Transverse colon (tissue), 4 donors: ENCODE measurements at places on chromosomes 2 and 18. TPM values are rescaled to one million over a fixed set of nuclear protein-coding genes. Genes with fewer than 3 reads are reported as not detected.

DNA sequence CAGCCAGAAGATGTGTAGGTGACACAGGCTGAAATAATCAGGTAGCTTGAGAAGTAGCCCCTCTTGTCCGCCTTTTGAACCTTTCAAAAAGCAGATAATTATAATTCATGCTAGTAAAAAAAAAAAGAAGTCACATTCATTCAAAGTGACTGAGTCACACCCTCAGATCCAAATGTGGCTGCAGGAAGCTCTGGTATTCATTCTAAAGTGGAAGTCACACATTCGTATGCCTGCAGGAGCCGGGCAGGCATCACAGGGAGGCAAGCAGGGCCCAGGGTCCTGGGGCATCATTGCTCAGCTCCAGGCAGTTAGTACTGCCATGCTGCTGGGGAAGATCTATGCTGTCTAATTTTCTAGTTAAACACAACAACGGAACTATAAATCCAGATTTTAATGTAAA lies 21.7 kb upstream of the RAB11FIP5 start:
- H3K27ac ChIP-seq: no peak overlapping the region
- H3K36me3 ChIP-seq: no peaks in the 10 kb centered on the region
- DNase-seq: no peak

GRCh38 chr2:234267534-234267933 lies 217.0 kb downstream of the SPP2 start:
- no peak for DNase-seq
- H3K4me3 ChIP-seq: no peak overlapping the region
- H3K27me3 ChIP-seq: no peaks in the 10 kb centered on the region
- no peak overlapping the region for H3K27ac ChIP-seq

The MOCOS gene
- 5.7 TPM for total RNA-seq

The ABCG8 gene
- not detected for total RNA-seq

The CAPN13 gene
- 42.6 TPM for total RNA-seq
